Left renal cortex interstitium (tissue), 4 donors: ENCODE measurements at places on chromosomes 1 and 21. TPM values are rescaled to one million over a fixed set of nuclear protein-coding genes. Genes with fewer than 3 reads are reported as not detected.

C8B gene
- polyA plus RNA-seq = not detected

CALML6 gene
- polyA plus RNA-seq = 1.4 TPM

FYB2 gene
- polyA plus RNA-seq = 1.4 TPM

SLAMF9 gene
- polyA plus RNA-seq = not detected

BCAR3 gene
- 24.4 TPM for polyA plus RNA-seq

OR2M7 gene
- polyA plus RNA-seq = not detected

GRCh38 chr21:38789275-38789674, 16.5 kb upstream of the ETS2 start:
- DNase-seq = no peak

DNA sequence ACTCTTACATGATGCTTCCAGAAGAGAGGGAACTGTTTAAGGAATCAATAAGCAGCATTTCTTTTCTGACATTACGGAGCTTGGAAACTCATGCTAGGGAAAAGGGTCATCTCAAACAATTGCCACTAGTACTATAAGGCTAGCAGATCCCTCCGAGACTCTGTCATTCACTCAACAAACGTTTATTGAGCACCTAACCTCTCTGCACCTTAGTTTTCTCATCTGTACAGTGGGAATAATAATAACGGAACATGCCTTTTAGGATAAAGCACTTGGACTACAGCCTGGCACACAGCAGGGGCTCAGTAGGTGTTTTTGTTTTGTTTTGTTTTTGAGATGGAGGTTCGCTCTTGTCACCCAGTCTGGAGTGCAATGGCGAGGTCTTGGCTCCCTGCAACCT, 51.3 kb downstream of the SYF2 start:
- DNase-seq = no peak

DNA sequence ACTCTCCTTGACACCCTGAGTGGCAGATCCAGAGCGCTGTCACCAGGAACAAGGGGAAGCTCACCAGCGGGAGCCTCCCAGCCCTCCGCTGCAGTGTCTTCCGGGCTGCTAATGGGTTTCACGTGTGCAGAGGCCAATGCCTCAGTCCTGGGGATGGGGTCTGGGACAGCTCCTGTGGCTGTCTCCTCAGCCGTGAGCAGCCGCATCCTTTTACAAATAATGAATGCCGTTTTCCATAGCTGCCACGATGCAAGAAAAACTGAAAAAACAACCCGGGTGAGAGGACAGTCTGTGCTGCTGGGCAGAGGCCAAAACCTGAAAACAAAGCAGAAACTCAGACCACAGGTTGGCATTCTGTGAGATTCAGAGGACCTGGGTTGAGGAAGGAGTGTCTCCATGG, 212.2 kb upstream of the RAB4A start:
- DNase-seq = no peak

GRCh38 chr1:52955129-52955970, 28.3 kb downstream of the SCP2 start:
- peak; percentile 51 for DNase-seq

- DNase-seq = no peak
Measured at GRCh38 chr1:208524925-208525324, 280.7 kb upstream of the PLXNA2 start.

DNA sequence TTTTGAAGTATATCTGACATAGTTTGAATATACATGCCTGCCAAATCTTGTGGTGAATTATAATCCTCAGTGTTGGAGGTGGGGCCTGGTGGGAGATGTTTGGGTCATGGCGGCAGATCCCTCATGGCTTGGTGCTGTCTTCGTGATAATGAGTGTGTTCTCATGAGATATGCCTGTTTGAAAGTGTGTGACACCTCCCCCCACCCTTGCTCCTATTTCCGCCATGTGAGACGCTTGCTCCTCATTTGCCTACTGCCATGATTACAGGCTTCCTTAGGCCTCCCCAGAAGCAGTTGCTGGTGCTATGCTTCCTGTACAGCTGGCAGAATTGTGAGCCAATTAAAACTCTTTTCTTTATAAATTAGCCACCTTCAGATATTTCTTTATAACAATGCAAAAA, 436.6 kb upstream of the BEND5 start:
- no peak for DNase-seq

DNA sequence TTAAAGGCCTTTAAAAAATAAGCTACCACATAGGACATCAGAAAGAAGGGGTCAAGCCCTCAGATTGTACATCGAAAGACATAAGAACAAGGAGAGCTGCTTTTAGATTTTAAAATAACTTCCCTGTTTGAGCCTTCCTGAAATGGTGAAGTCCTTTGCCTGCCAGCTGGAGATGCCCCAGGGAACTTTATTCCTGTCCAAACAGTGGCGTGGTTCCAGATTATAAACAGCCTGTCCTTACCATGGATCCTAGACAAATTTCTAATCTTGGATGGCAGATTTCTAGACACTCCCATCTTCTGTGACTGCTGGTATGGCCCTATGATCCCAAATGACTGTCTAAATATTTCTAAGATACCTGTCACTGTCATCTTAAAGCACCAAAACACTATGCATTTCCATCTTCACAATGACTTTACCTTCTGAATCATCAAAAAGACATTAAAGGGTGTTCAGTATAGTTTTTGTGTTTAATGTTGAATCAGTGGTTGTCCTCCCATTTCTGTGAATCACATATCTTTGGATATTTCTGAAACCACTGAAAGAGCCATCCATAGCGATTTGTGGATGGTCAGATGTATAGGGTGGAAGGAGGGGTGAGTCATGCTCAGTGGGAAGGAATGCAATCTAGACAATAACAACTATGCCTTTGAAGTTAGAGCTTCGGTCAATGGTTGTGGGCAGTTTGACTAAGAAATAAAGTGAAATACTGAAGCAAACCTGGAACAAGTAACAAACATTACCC, 23.2 kb downstream of the ILDR2 start:
- DNase-seq = no peak

- DNase-seq = no peak
Measured at GRCh38 chr1:96764469-96764868, 42.9 kb downstream of the PTBP2 start.

GRCh38 chr1:71850936-71851335, 431.4 kb downstream of the NEGR1 start:
- DNase-seq = no peak

GRCh38 chr1:45337630-45338325, 2.2 kb upstream of the TOE1 start:
- no peak for DNase-seq

DNA sequence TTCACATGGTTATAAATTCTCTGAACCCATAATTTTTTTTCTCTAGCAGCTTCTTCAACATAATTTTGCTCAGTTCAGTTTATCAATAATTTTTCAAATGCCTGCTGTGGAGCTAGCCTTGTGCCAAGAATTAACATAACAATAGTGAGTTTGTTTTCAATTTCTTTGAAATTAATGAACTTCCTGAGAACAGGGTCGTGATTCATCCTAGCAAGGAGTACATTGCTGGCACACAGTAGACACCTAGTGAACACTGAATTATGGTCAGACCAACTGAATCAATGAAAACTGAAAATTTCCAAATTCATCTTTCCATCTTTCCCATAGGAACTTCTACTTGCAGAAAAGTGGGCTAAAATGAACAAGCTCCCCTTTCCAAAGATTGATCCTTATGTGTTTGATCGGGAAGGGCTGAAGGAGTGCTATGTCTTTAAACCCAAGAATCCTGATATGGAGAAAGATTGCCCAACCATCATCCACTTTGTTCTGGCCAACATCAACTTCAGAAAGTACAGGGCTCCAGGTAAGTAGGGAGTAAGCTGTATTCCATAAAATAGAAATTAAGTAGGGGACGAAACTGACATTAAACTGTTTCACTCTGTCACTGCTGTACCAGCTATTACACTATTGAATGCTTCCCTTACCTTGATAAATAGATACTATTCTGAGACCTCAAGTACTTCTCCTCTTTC, 148.7 kb downstream of the PLA2G4A start:
- DNase-seq = no peak

GRCh38 chr1:21532992-21533534, 23.8 kb downstream of the ALPL start:
- DNase-seq = no peak
